ENCODE measurements at places on chromosomes 3 and 15. TPM values are rescaled to one million over a fixed set of nuclear protein-coding genes. Genes with fewer than 3 reads are reported as not detected.

- no peak for DNase-seq
Observed at GRCh38 chr3:38038447-38038911, 529 bp upstream of the DLEC1 start.

DNA sequence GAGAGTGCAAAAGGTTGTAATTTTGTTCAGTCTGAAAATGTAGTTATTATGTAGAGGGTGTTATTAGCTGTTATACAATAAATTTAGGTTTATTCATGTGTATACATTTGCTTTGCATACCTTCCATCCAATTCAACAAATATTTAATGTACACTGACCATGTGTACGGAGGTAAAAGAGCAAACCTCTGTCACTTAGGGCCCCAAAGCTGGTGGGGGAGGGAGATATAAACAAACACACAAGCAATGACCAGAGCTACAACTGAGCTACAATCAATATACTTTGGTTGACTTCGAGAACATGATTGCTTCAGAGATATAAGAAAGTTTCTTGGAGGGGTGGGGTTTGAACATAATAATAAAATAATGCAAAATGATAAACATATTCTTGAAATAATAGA, 17.5 kb upstream of the BCL6 start:
- DNase-seq, result no peak

DNA sequence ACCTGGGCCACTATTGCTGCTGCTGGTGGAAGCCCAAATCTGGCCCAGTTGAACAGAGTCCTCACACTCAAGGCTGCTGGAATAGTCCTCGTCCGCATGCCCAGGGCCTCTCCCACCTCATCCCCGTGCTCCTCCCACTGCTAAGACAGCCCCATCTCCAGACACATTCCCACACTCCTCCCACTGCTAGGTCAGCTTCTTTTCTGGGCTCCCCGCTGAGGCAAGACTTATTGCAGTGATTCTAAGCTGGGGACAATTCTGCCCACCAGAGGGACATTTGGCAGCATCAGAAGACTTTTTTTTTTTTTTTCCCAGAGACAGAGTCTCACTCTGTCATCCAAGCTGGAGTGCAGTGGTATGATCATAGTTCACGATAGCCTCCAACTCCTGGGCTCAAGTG, 35.1 kb downstream of the POC1A start:
- no peak for DNase-seq

GRCh38 chr15:71526060-71526820, 284.1 kb upstream of the NR2E3 start:
- DNase-seq, result peak; percentile 26

GRCh38 chr3:85867072-85867471, 908.3 kb downstream of the CADM2 start:
- no peak for DNase-seq

GRCh38 chr3:184968115-184968514, 156.1 kb downstream of the VPS8 start:
- no peak for DNase-seq

GRCh38 chr15:87747087-87747486, 509.5 kb downstream of the NTRK3 start:
- DNase-seq, result no peak

DNA sequence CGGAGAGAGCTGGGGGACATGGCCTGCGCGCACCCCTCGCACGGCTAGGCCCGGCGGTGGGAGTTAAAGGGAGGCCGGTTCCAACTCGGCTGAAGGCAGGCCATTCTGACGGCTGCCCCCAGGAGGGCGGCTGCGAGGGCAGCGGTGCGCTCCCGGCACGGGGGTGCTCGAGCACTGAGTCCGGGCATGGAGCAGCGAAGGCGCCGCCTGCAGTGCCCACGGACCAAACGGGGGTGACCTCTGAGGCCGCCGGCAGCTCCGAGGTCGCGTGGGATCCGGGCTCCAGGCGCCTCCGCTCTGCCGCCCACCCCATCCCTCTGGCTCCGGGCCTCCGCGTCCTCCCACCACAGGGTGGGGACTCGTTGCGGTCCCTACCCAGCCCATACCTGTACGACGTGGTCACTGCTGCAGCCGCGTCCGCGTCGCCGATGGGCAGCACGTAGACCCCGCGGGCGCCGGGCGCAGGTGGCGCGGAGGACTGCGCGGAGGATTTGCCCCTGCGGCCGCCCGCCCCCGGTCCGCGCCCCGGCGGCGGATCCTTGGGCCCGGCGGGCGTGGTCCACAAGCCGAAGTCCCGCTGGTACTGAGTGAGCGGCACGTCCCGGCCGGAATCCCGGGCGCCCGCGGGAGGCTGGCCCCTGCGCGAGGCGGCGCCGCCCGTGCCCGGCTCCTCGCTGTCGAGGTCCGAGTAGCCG, 469 bp downstream of the MAP6D1 start:
- DNase-seq, result no peak

- DNase-seq, result no peak
Observed at GRCh38 chr3:47054412-47054811, 74.9 kb downstream of the NBEAL2 start.

DNA sequence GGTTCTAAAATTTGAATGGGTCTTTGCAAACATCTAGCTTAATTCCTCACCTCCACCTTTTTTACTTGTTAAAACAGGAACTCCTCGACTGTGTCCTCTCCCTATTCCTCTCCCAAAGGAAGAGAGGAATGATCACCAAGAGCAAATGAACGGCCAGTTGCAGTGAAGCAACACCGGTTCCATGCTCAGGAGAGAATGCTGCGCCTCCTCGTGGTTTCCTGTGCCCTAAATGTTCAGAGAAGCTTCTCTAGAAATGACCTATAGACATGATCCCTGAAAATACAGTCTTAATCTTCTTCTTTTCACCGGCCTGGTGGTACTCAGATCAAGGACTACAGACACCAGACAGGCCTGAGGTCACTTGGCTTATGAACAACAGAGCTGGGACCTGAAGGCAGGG, 65.1 kb upstream of the GUCA1C start:
- DNase-seq, result no peak

DNA sequence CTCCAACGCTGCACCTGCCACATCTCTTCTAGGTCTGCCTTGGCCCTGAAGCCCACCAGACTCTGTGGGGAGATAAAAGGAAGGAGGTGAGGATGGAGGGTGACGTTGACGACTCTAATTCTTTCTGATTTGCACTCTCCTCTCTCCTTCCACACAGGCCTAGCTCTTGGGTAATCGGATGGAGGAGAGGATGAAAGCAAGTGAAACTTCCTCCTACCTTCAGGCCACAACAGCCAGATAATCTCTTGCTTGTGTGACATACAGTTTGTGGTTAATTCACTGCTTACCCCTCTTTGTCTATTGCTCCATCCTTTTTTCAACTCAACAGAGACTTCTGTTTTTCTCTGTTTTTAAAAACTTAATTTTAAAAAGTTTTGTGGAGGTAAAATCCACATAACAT, 208.1 kb downstream of the SV2B start:
- DNase-seq, result no peak

DNA sequence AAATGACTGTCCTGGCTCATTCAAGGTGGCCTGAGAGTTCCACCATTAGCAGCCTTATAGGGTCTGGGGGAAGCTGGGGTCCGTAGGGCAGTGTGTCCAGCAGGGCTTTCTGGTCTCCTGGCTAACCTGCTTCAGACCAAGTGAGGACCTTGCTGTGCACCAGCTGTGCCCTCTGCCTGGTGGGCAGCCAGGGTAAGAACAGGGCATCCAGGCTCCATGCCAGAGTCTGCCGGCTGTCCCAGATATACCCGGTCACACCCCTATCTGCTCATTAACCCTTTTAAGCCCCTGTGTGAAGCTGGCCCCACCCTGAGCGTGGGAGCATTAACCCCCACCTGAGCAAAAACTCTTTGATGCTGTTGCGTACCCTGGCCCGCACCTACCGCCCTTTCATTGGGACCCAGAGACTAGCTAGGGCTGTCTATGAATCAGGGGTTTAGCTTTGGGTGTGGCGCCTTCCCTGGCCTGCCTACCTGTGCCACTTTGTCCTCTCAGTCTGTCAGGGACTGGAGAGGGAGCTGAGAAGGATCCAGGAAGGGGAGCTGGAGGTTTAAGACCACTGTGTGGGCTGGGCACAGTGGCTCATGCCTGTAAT, 17.6 kb downstream of the SEMA3F start:
- no peak for DNase-seq

GRCh38 chr3:149395107-149396089, 17.9 kb upstream of the TM4SF1 start:
- DNase-seq, result no peak

GRCh38 chr3:174958671-174959328, 99.7 kb downstream of the NAALADL2 start:
- DNase-seq, result no peak

- peak; percentile 94 for DNase-seq
Observed at GRCh38 chr3:133540896-133541674, 32.4 kb upstream of the CDV3 start.

GRCh38 chr15:72591361-72591760, 63.1 kb upstream of the GOLGA6B start:
- DNase-seq, result no peak

DNA sequence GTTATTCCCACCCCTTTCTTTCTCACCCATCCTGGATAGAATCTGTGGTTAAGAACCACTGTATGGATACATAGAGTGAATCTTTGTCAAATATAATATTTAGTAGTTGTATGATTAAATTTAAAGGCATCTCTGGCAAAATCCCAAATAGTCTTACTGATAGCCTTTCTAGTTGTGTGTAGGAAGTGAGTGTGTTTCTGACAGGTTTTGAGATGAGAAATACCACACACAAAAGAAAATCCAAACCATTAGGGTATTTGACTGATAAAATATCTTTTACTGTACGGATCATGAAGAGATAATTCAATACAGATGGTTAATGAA, 44.7 kb upstream of the PLCL2 start:
- peak; percentile 18 for DNase-seq

P2RY14 gene
- total RNA-seq, result 0.05 TPM

GUCA1C gene
- not detected for total RNA-seq

GOLGA6L25 gene
- total RNA-seq, result not detected

ATP10A gene
- total RNA-seq, result not detected

P2RY12 gene
- total RNA-seq, result not detected
